ENCODE measurements at places on chromosomes 16 and 17. TPM values are rescaled to one million over a fixed set of nuclear protein-coding genes. Genes with fewer than 3 reads are reported as not detected.

- DNase-seq, result no peak
Observed at GRCh38 chr16:1005286-1005685, 23.7 kb downstream of the SOX8 start.

DNA sequence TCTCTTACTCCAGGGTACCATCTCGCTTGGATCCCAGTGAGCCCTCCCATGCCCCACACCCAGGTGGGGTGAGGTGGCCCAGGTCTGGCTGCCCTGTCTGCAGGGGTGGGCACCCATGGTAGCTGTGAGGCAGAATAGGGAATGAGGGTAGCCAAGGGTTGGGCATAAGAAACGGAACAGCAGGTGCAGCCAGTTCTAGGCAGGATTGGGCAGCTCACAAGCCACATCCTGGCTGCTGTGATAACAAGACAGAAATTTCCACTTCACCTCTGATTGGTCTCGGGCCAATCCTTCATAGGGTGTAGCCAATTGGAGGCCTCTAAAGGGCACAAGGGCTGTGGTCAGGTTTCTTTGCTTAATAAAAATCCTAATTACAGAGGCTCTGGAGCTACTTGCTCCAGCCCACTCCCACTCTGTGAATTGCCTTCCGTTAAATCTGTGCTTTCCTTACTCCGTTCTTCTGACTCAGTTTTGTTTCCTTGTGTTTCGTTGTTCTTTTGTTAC lies 1.5 kb upstream of the ARHGDIG start:
- peak; percentile 5 for DNase-seq

DNA sequence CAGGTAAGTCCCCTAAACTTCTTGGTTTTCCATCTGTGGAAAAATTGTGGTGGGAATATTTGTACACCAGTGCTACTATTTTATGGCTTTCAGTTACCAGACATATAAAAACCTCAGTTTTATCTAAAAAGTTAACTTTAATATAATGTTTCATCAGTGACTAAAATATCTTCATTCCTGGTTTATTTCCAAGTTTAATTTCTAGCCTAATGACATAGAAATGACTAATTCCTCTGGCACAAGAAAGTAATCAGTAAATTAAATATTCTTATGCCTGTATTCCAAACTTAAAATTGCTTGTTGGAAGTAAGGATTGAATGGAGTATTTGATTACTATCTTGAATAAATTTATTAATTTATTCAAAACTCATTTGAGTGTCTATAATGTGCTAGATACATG lies 757.0 kb downstream of the CDH11 start:
- DNase-seq, result no peak

DNA sequence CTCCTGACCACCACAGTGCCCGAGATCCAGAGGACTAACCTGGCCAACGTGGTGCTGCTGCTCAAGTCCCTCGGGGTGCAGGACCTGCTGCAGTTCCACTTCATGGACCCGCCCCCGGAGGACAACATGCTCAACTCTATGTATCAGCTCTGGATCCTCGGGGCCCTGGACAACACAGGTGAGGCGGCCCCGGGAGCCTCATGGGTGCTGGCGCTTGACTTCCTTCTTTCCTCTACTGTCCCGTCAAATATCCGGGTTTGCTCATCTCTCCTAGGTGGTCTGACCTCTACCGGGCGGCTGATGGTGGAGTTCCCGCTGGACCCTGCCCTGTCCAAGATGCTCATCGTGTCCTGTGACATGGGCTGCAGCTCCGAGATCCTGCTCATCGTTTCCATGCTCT lies 13.7 kb downstream of the DHX38 start:
- DNase-seq, result no peak

Gene SNAI3
- total RNA-seq, result 1.1 TPM

Gene NACA2
- not detected for total RNA-seq

Gene PIK3R5
- 1.7 TPM for total RNA-seq
